ENCODE measurements at places on chromosomes 3 and 15.

- no peak for DNase-seq
These were observed 50.1 kb downstream of the CADPS start for GRCh38 chr3:62824965-62825592.

- no peak for DNase-seq
These were observed 62.4 kb downstream of the RAB7A start for GRCh38 chr3:128788268-128788869.

GRCh38 chr3:50662408-50662807 is 12.3 kb upstream of the DOCK3 start:
- DNase-seq = no peak

- DNase-seq = no peak
These were observed 7.3 kb downstream of the TMEM212 start for GRCh38 chr3:171850320-171850959.

Measured in T-cell (primary cell).